ENCODE measurements at places on chromosomes 7 and 10.

GRCh38 chr10:75726522-75727483, 295.4 kb downstream of the LRMDA start:
- no peak for DNase-seq

- DNase-seq: no peak
Observed at GRCh38 chr10:5559642-5560141, 34.9 kb downstream of the CALML3 start.

- no peak for DNase-seq
Observed at GRCh38 chr7:139341776-139342226, 664 bp downstream of the FMC1 start.

GRCh38 chr7:8042796-8043535, 74.4 kb downstream of the GLCCI1 start:
- no peak for DNase-seq

DNA sequence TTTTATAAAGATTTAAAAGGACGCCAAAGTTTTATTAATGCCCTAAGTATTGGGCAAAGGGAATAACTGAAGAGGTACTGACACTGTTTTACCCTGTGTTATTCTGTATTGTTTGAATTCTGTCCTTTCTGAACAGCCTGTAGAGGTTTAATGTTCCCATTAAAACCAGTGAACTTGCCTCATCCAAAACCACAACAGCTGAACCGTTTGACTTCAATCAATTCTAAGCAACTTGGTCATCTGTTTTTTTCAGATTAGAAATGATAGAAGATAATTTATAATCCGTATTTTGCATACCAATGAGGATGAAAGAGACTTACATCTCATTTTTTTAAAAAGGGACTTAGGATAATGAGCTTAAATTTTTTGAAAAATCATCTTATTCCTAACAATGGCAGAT, 40.4 kb downstream of the HACD1 start:
- peak; percentile 10 for DNase-seq

GRCh38 chr10:49577182-49577925, 32.8 kb upstream of the SLC18A3 start:
- no peak for DNase-seq

GRCh38 chr10:131954356-131954965, 27.3 kb downstream of the BNIP3 start:
- DNase-seq: no peak

- no peak for DNase-seq
Observed at GRCh38 chr10:118839348-118839747, 84.6 kb upstream of the CACUL1 start.

- DNase-seq: no peak
Observed at GRCh38 chr7:127803626-127804025, 151.6 kb downstream of the SND1 start.

DNA sequence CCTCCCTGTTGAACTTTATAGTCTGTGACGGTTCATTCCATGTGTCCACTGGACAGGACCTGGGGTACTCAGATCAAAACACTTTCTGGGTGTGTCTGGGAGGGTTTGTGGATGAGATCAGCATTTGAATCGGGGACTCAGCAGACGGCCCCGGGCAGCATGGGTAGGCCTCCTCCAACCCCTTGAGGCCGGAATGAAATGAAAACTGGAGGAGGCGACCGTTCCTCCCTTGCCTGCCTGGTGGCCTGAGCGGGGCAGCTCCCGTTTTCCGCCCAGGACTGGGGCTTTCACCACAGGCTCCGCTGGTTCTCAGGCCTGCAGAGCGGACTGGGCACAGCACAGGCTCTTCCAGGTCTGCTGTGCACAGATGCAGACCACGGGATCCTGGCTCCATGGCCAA, 247.7 kb downstream of the MAD1L1 start:
- no peak for DNase-seq

DNA sequence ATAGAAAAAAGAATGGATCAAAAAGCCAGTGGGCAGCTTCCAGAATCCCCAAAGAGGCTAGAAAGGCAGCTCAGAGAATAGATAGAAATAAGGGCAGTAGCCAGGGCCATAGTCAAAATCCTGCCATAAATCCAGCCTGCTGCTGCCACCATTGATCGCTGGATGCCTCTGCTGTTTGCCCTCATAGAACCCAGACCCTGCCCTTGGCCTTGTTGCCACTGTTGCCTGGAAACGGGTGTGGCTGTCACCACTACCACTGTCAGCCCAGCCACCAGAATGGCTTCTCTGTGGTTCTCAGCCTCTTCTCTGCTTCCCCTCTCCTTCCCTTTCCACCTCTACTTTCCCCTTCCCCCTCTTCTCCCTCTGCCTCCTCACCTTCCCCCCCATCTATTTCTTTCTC, 57.8 kb downstream of the HHEX start:
- peak; percentile 26 for DNase-seq

DNA sequence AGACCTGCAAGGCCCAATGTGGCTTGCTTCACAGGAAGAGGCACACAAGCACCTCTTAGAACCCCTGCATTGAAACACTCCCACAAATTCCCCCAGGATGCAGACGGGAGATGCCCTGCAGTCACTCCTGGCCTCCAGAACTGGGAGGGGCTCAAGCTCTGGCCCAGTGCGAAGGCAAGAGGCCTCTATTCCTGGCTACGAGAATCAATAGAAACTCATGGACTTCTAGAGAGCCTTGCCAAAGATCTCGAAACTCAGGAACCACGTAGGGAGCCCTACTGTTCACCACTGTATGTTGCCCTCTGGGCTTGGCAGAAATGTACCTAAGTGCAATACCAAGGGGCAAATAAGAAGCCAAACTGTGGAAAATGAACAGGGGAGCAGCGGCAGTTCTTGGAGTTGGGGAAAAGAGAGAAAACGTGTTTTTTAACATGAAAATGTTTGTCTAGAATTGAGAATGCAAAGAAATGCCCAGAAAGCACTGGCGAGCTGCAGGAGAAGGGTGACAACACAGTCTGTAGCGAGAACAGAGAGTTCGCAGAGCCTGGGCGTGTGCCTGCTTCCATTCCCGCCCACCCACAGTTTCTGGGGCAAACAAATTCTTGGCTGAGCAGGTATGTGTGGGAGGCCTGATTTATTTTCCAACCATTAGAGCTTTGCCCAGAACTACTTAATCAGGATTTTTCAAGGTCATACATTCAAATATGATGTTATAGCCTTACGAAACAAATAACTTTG, 260.5 kb upstream of the KLF14 start:
- no peak for DNase-seq

DNA sequence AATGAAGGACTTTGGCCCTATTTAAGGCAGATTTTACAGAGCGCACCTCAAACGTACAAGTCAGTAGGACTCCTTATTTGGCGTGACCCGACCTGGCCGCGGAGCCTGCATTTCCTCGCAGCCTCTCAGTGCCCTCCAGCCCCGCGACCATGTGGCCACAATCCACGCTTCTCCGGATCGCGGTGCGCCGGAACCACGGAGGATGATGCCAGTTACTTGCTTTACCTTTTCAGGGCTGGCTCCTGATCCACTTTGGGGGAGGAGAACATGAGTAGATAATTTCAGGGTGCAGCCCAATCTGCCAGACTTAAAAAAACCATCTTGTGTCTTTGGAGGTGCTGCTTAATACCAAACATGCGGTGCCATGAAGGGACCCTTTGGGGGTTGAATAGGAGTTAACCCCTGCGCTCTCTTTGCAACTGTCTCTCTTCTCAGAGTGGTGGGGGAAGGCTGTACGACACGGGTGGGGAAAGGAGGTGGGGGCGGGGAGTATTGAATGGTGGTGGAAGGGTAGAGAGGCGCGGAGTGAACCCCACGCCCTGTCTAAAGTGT, 1.5 kb downstream of the FRAT1 start:
- no peak for DNase-seq

DNA sequence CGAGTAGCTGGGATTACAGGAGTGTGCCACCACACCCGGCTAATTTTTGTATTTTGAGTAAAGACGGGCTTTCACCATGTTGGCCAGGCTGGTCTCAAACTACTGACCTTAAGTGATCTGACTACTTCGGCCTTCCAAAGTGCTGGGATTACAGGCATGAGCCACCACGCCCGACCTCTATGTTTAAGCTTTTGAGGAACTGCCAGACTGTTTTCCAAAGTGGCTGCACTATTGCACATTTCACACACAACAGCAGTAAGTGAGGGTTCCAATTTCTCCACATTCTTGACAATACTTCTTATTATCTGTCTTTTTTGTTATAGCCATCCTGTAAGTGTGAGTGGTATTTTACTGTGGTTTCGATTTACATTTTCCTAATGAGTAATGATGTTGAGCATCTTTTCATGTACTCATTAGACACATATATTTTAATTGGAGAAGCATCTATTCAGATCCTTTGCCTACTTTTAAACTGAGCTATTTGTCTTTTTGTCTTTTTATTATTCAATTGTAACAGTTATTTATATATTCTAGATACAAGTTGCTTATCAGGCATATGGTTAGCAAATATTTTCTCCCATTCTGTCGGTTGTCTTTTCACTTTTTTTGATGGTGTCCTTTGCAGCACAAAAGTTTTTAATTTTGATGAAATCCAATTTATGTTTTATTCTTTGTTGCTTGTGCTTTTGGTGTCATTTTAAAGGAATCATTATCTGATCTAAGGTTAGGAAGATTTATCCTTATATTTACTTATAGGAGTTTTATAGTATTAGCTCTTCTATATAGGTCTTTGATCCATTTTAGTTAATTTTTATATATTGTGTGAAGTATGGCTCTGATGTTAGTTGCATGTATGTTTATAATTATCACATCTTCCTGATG, 12.8 kb upstream of the IRF5 start:
- DNase-seq: peak; percentile 62

- no peak for DNase-seq
Observed at GRCh38 chr10:35940141-35941041, 298.3 kb upstream of the FZD8 start.

- DNase-seq: no peak
Observed at GRCh38 chr7:34109936-34110780, 204.8 kb downstream of the BMPER start.

DNA sequence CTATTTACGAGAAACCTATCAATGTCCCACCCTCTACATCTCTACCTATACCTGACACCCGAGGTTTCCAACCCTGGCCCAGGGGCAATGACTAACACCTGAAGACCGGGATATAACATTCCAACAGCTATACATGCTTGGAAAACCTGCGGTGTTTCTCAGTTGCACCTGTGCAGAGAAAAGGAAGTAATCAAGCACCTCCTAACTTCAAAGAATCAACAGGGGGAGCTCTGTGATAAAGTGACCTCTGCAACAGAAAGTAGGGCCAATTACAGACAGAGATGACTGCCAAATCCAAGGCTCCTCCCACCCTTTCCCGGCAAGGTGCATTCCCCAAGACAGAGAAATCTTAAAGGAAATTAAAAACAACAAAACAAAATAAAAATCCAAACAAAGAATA, 41.3 kb downstream of the CCDC6 start:
- DNase-seq: peak; percentile 12

DNA sequence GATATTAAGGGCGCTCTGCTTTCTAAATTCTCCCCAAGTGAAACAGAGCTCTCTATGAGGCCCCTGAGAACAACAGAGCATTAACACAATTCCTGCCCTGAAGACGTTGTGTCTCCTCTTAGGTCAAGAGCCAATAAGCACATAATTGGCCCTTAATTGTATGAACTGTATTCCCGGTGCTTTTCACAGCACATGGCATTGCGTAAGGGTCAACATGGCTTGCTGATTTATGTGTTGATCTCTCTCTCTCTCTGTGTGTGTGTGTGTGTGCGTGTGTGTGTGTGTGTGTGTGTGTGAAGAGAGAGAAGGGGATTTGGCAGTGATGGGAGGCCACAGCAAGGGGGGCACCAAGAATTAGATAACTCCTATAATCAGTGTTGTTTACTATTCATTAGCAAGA, 40.5 kb downstream of the LYZL1 start:
- peak; percentile 3 for DNase-seq

- peak; percentile 22 for DNase-seq
Observed at GRCh38 chr10:15482156-15482555, 111.1 kb upstream of the FAM171A1 start.

Data from MV-4-11 (cell line).